ENCODE measurements at places on chromosomes 2 and 18.

DNA sequence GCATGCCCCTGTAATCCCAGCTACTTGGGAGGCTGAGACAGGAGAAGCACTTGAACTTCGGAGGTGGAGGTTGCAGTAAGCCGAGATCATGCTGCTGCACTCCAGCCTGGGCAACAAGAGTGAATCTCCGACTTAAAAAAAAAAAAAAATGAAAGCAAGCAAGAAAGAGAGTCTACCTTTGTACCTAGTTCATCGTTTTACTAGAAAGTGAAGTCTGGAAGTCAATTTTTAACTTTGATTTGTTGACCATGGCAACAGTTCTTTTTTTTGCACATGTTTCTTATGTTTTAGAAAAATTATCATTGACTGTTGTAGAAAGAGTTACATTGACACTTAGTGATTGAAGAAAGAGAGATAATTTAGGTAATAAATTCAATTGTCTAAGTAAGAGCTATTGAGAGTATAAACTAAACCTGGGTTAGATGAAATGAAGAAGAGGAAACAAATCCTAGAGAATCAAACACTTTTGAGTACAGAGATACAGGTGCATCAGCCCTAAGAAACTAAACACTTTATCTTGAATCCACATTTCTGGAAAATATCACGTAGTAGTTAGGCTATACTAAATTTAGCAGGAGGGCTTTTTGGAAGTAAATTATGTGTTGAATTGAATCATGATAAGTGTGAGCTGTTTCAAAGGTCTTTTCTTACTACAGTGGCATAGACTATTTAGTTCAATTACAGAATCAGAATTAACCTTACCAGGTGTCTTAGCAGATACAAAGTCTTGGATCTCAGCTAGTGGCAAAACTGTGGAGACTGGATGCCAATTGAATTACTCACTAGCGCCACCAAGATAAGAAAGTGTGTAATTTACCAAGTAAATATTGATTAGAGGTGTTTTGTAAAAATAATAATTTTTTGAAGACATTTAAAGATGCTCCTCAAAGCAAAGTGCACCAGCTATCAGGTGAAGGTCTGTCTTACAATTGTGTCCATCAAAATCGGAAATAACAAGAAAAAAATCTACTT, 303.4 kb upstream of the NRXN1 start:
- no peak for DNase-seq

DNA sequence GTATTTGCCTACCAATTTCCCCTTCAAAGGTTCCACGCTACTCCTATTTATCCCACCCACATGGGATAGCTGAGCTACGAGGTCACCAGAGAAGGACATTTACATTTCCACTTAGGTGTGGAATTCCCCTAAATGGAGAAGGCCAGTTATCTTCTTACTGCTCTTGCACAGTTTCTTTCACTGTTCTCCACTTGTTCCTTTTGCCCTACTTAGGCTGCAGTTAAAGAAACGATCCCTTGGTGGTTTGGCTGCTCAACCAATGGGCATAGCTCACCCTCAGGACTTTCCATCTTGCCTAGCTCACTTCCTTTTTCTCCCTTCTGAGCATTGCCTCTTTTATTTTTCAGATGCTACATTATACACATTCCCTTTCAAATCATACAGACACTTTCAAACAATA, 11.2 kb upstream of the NABP1 start:
- no peak for DNase-seq

- DNase-seq: no peak
These were observed 135.6 kb upstream of the KYNU start for GRCh38 chr2:142741764-142742269.

- DNase-seq: no peak
These were observed 89.0 kb upstream of the PPP1CB start for GRCh38 chr2:28662468-28663181.

DNA sequence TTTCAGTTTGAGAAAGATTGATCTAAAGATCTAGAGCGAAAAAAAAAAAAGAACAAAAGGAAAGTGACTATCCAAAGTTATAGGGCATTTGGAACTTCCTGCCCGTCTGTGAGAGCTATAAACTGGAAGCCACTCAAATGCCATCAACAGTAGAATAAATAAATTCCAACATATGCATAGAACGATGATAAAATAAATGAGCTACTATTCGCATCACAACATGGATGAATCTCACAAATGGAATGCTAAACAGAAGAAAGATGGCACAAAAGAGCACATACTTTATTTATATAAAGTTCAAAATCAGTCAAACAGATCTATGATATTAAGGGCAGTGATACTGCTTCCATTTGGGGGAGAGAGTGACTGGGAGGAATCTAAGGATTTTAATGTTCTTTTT, 128.8 kb downstream of the TTC32 start:
- DNase-seq: no peak

DNA sequence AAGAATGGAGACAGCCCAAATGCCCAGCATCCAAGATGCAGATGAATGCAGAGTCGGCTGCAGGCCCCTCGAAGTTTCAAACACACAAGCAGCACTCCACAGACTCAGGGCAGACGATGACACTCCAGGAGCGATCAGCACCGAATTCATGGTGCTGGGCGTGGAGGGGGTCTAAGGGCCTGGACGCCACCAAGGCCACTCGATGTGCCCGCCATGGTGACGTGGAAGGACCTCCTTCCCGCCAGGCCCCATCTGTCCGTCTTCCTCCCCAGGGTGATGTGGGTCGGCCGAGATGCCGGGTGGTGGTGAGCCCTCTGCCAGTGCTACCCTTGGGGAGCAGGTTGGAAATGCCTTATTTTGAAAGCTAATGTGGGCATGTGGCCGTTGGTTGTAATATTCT, 9.4 kb downstream of the KIF1A start:
- DNase-seq: no peak

- no peak for DNase-seq
These were observed 43.2 kb downstream of the PHLPP1 start for GRCh38 chr18:62758591-62758990.

DNA sequence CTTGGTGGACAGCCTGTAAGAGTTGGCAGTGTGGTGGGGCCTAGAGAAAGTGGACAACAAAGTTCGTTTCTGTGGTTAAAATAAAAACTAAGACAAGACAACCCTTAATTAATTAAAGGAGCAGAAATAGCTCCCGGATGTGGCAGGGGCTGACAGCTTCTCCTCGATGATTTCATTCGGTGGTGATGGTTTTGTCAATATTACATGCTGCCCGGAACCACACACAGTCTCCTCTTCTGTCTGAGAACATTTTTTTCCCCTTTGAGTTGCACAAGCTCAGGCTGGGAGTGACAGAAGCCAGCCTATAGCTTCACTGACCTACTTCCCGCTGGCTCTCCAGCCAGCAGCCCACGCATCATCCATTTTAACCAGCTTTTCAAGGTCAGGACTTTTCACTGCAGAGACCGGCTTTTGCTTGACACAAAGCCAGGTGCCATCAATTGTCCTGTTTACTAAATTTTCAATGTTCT, 378.8 kb downstream of the SLC4A3 start:
- DNase-seq: no peak

DNA sequence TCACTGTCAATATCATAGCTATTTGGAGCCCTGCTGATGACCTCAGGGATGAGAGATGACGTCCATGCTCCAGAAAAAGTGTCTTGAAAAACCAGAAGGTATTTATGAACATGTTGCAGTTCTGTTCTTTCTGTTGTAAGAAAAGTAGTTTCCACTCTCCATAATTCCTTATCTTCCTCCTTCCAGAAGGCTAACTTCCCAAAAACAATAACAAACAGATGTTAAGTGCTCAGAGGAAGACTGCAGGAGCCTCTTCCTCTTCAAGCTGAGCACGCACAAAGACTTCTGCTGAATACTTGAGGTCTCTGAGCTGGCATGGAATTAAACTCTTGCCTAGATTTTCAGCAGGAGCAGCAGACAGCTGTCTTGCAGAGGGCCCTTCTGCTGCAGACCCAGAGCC, 434.5 kb upstream of the KLHL29 start:
- DNase-seq: no peak

DNA sequence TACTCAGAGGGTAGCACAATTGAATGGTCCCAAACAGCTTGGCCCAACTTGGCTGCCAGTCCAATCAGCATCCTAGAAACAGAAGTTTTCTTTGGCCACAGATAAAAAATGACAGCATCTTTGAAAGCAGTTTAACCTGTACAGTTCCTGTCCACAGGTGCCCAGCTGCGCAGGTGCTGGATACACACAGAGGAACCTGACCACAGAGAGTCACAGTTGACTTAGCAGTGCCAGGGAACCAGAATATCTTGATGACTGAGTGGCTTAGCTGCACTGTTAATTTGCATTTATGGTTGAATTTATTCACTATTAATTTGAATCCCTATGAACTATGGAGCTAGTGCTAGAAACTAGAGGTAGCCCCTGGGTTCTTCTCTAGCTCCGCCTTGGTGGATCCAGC, 93.7 kb downstream of the TPGS2 start:
- DNase-seq: no peak

GRCh38 chr18:79965119-79965902, 868 bp downstream of the HSBP1L1 start:
- no peak for DNase-seq

- no peak for DNase-seq
These were observed 97.0 kb upstream of the PTPRM start for GRCh38 chr18:7470101-7470500.

- no peak for DNase-seq
These were observed 734.0 kb upstream of the CDH7 start for GRCh38 chr18:65016631-65017371.

- no peak for DNase-seq
These were observed 132.9 kb downstream of the SOCS6 start for GRCh38 chr18:70421471-70422390.

DNA sequence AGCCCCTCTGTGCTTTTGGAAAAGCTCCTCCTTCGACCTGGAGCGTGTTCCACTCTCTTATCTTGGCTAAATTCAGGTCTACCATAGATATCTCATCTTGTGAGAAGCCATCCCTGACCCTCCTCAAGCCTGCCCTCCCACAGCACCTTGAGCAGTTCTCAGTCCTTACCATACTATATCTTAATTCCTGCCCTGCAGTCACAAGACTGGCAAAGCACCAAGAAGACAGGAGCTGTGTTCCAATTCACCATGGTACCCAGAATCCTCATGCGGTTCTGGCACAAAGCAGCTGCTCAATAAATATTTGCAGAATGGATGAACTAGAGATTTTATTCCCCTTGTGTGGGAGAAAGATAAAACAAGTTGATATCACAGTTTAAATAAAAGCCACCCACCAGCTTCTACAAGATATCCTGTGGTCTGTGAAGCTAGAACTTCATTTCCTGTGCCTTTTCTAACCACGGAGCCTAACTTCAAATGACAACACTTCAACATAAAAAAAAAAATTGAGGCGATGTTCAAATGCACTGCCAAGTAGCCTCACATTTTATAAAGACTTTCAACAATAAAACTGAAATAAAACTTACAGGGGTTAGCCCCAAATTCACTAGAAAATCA, 19.5 kb downstream of the MARCHF4 start:
- DNase-seq: no peak

DNA sequence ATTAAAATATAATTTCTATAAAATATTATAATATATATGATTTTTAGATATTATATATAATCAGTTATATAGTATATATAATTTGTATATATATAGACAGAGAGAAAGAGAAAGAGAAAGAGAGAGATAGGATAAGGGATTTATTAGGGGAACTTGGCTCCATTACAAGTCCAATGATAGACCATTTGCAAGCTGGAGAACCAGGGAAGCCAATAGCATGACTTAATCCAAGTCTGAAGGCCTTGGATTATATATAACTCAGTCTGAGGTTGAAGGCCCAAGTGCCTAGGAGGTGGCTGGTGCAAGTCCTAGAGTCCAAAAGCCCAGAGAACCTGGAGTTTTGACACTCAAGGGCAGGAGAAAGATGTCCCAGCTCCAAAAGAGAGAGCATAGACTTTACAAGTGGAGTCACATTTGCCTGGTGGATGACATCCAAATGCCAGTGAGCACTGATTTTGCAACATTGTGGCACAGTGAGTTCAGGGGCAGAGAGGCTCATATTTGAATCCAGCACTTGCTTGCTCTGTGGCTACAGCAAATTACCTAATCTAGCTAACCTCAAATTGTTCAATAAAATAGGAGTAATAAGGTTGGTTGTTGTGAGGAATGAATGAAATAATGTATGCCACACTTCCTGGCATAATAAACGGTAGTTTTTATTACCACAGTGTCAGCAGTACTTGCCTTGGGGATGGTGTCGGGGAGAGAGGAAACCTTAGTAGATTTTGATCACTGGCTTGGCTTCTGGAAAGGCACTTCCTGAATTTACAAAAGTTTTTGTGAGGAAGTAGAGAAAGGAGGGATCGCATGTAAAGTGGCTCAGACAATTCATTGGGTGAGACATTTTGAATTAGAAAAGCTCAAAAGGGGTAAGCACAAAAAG, 69.6 kb upstream of the CD28 start:
- DNase-seq: no peak

DNA sequence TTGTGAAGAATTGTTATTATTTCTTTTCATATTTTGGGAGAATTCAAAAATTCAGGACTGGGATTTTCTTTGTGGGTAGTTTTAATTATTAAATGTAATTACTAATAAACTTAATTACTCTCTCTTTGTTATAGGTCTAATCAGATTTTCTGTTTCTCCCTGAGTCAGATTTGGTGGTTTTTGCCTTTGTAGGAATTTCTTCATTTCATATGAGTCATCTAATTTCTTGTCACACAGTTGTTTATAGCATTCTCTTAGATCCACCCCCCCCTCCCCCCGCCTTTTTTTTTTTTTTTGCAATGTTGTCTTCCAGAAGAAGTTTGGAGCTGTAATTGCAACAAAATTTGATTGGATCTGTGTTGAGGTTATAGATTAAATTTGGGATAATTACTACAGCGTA, 26.0 kb upstream of the GALR1 start:
- no peak for DNase-seq

DNA sequence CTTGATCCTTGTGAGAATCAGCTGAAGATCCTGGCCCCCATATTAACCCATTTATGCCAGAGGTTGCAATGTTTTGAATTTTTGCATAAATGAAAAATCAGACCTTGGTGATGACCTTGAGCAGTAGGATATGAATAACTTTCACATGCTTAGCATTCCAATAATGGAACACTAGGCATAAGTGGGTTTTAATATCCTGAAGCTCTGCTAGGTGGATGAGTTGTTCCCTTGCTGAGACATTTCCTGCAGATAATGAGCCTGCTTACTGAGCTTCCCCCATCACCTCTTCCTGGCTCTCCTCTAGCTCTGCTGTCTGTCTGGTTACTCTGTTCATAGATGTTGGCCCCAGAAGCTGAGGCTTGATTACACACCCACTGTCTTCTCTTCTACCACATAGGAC, 25.5 kb upstream of the SEC11C start:
- no peak for DNase-seq

GRCh38 chr2:123596621-123597020, 428.5 kb upstream of the CNTNAP5 start:
- no peak for DNase-seq

DNA sequence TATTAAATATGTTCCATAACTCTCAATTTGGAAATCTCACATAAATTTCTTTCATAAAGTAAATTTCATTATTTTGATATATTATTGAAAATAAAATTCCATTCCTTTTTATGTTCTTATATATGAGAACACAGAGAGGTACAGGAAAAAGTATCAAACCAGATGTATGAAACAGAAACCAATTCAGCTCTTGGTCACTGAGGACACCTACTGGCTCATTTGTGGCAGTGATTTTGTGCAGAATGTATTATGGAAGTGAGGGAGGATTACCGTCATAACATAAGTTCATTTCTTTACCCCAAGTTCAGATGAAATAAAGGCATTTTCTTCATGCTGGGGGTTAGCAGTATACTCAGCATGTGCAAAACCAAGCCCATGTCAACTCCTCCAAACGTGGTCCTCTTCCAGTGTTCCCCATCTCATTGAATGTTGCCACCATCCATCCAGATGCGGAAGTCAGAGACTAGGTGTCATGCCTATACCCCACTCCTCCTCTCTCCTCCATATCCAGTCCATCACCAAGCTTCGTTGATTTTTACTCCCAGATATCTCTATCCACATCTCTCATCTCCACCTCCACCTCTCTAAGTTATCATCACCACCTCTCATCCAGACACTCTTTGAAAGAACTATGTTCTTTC, 41.7 kb upstream of the MALL start:
- no peak for DNase-seq

All from stimulated activated CD4-positive, alpha-beta T cell treated with anti-CD3 and anti-CD28 coated beads, TNF-alpha, amount 100 ng/mL, for 1 hour (primary cell).